Stimulated activated CD4-positive, alpha-beta T cell treated with anti-CD3 and anti-CD28 coated beads, Interleukin-12 subunit alpha, Interleukin-12 subunit beta, amount 100 ng/mL, for 24 hours (primary cell): ENCODE measurements at places on chromosomes 3 and 15.

DNA sequence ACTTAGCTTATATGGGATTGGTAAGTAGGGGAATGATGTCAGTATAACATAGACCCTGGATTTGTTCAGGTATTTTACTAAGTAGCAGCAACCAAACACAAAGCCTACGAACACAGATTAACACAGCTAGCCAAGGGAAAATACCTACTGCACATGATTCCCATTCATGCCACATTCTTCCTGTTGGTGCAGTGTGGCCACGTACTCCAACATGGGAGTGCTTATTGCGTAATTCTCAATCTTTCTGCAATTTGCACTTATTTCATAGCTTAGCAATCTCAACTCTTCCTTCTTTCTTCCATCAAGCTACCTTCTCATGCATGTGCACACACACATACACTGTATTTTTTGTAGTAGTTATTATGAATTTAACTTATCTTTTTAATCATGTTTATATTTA is 186.8 kb downstream of the IL5RA start:
- DNase-seq, result no peak

GRCh38 chr15:45904019-45904418 is 269.2 kb downstream of the SQOR start:
- no peak for DNase-seq

DNA sequence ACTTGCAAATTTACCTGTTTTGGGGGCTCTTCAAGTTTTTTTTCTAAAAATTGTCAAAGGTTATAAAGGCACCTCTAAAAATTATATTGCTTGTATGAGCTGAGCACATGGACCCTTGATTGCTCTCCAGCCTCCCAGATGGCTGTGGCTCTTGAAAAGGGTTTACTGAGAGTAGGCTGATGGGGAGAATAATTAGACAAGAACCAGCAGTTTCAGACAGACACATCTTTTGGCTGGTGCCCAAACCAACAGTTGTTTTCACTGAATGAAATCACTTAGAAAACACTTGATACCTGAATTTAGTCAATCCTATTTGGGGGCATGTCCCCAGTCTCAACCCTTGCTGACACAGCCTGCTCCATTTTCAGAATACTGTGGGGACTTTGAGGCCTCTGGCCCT is 217.6 kb downstream of the KBTBD8 start:
- DNase-seq, result no peak

DNA sequence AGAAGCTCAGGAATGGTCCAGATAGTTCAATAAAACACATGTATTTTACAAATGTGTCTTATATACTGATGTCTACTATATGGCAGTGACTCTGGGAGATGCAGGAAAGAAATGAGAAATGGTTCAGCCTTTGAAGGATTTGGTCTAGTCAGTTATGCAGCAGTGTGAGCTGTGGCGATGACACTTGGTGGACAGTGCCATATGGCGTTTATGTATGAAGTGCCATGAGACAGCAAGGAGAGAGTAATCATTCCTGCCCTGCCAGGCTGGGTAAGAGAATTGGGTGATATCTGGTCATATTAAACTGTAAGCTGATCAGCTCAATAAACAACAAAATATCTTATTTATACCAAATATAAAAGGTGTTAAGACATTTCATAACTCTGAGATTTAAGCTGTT is 47.6 kb upstream of the ANP32A start:
- DNase-seq, result no peak

- DNase-seq, result no peak
Measured at GRCh38 chr3:134928819-134929218, 133.8 kb downstream of the EPHB1 start.

GRCh38 chr3:160792540-160792939 is 36.5 kb downstream of the PPM1L start:
- no peak for DNase-seq

DNA sequence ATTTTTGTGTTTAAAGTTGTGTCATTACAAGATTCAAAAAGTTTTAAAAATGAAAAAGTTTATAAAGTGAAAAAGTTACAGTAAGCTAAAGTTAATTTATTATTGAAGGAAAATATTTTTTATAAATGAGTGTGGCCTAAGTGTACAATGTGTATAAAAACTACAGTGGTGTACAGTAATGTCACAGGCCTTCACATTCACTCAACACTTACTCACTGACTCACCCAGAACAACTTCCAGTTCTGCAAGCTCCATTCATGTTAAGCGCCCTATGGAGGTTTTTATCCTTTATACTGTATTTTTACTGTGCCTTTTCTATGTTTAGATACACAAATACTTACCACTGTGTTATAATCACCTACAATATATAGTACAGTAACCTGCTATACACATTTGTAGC is 76.3 kb downstream of the DTWD1 start:
- no peak for DNase-seq

- DNase-seq, result no peak
Measured at GRCh38 chr3:72448375-72448823, 399.8 kb downstream of the SHQ1 start.

- no peak for DNase-seq
Measured at GRCh38 chr3:170159459-170159858, 22.1 kb downstream of the PHC3 start.

GRCh38 chr3:123870033-123870432 is 14.1 kb downstream of the MYLK start:
- DNase-seq, result no peak

GRCh38 chr3:61944726-61945125 is 383.4 kb downstream of the PTPRG start:
- no peak for DNase-seq

DNA sequence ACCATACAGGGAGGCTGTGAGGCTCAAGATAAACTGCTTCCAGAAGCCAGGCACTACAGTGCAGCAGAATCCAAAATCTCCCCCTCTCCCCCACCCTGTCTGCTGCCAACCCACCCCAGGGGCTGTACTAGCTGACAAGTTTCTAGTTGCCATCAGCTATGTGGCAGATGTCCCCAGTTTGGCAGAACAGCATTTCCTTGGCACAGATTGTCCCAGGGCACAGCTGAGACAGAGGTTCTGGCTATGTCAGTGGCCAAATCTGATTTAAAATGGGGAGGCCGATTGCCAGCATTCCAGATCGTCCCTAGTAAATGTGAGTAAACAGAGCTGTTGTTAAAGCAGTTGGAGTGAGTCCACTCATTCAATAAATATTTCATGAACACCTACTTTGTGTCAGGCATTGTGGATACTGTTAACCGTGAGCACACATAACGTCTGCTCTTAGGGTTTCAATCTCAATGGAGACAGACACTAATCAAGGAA is 28.0 kb upstream of the CCDC174 start:
- DNase-seq, result no peak

- no peak for DNase-seq
Measured at GRCh38 chr15:43423793-43424192, 52.9 kb downstream of the TUBGCP4 start.

GRCh38 chr3:140898340-140899180 is 43.1 kb upstream of the SLC25A36 start:
- no peak for DNase-seq
